ENCODE measurements at places on chromosomes 5 and 9.

GRCh38 chr5:169244812-169245211, 56.1 kb downstream of the SLIT3 start:
- DNase-seq: no peak

GRCh38 chr5:1666812-1667588, 132.6 kb downstream of the MRPL36 start:
- peak; percentile 57 for DNase-seq

DNA sequence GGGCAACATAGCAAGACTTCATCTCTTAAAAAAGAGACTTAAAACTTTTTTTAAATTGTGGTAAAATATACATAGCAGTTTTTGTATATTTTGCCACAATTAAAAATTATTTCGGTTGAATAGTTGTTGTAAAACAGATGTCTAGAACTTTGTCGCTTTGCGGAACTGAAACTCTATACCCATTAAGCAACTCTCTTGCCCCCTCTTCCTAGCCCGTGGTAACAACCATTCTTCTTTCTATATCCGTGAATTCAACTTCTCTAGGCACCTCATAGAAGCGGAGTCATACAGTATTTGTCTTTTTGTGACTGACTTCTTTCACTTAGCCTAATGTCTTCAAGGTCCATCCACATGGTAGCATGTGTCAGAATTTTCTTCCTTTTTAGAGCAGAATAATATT, 43.3 kb downstream of the SPARC start:
- DNase-seq: no peak

DNA sequence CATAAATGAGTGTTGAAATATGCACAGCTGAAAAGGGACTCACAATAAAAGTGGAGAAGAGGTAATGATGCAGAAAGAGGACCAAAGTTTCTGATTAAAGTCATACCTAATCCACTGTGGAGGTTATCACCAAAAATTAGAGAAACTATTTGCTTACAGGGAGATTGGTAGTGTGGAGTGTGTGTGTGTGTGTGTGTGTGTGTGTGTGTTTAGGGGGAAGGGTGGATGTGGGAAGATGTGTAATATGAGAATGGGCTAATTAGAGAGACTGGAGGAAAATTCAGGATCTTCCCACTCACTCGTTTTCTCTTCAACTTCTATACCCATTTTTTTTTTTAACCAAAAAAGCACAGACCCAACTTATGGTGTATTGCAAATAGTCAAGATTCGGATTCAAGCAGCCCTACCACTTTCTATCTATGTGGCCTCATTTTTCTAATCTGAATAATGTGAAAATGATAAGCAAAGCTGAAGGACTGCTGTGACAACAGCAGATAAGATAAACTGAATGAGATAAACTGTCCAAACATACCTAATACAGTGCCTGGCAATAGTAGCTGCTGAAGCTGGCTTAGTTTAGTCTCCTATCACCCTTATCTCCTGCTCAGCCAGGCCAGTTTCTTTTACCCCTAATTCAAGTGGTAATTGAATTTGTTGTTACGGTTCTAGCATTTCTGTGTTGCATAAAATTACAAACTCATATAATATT, 501.1 kb downstream of the KDM4C start:
- DNase-seq: no peak

DNA sequence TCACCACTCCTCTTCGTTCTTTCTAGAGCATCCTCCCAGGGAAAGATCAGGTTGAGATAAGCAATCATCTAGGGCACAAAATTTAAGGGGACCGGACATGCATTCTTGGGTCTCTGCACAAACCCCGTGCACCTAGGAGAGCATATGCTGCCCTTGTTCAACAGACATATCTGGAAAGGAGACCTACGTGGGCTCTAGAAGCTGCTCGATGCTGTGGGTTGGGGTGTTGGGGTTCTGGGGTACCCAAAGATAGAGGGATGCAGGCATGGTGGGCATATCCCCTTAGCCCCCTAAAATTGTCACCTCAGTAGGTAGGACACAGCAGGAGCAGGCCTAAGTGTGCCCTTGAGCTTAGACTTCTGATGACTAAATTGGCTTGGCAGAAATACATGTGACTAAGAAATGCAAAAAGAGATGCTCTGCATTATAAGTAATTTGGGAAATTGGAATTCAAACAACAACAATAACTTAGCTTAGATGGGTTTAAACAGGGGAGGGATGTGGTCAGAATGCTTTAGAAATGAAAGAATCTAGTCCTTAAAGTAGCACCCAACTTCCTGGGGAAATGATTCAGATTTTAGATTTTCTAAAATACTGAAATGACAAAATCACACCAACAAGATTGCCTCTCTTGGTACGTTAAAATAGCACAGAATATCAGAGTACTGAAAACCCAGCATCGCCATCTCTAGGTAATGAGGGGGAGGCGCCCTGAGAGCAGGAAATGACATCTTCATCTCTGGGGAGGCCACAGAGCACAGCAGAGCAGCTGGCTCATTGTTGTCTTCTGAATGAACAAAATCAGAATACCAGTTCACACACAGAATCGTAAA, 172.3 kb downstream of the GNA14 start:
- no peak for DNase-seq

- DNase-seq: no peak
These were observed 44.0 kb upstream of the ZNF608 start for GRCh38 chr5:124790301-124790894.

- no peak for DNase-seq
These were observed 81.3 kb downstream of the GADD45G start for GRCh38 chr9:89686126-89686525.

- DNase-seq: no peak
These were observed 1216.3 kb upstream of the ACO1 start for GRCh38 chr9:31168161-31168560.

All from head of caudate nucleus (tissue), 42 donors.